NCI-H526 (cell line): ENCODE measurements at places on chromosomes 2 and 18.

DNA sequence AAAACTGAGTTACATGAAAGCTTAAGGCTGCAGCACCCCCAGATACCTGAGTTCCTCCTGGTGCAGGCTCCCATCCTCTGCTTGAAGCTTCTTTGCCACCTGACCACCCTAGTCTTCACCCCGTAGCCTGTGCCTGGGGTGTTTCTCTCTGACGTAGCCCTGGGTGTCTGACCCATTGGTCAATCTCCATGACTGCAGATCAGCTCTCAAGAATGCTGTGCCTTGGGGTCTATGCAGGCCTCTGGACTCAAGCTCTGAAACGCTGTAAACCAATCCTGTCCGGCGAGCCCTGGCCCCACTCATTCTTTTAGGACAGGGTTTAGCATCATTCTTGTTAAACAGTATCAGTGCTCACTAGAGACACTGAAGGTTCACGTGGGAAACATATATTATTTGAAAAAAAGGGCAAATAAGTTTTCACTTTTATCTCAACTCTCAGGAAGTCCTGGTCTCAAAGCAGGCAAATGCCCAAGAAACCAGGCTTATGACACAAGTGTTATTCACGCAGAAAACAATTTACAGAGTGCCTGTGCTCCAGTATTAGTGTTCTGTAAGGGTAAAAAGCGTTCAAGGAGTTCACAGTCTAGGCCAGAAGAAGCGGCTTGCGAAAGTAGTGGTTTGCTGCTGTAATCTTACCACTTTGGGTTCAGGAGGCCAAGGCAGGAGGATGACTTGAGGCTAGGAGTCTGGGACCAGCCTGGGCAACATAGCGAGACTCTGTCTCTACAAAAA lies 22.8 kb upstream of the PPP4R1 start:
- no peak for DNase-seq

DNA sequence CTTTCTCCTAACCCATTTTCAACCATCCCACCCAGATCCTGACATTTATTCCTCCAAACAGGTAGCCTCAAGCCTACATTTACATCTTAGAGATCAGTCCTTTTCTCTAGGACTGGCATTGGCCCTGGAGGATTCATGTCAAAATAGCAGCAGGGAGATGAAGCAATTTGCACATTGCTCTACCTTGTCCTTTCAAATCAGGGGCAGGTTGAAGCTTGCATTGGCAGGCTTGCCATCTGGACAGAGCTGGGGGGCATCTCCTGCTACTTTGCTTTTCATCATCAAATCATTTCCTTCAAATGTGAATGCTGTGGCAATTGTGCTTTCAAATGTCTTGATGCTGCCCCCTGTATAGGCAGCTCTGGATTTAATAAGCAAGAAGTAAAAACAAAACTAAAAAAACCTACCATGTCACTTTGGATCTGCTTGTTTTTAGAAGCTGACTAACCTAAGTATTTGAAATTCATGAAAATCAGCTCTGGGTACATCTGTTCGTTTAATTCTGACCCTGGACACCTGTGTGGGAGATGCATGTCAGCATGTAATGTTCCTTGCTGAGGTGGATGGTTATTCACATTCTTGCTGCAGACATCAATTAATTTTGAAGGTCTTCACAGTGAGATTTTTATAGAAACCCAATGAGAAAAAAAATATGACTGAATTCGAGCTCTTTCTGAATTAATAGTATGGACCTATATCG lies 47.9 kb downstream of the KIF5C start:
- peak; percentile 75 for DNase-seq

- no peak for DNase-seq
These were observed 95.2 kb upstream of the BOD1L2 start for GRCh38 chr18:57051657-57052044.

- DNase-seq, result no peak
These were observed 43.5 kb downstream of the ARMC9 start for GRCh38 chr2:231241755-231242507.

DNA sequence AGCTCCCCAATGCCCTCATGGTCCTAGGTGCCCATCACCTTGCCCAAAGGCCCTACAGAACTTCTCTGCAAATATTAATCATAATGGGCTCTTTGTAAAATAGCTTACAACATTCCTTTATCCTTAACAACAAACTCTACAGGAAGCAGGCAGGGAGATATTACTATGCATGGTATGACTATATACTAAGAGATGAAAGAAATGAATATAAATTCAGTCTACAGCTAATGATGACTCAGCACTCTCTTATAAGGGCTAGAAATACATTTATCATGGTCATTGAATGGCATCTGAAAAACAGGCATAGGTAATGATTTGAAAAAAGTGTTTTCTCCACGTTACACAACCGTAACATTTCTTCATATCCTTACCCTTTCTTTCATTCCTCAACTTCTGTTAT lies 254.8 kb upstream of the DSEL start:
- no peak for DNase-seq

- DNase-seq, result no peak
These were observed 79.5 kb downstream of the ARMC9 start for GRCh38 chr2:231277962-231278361.

DNA sequence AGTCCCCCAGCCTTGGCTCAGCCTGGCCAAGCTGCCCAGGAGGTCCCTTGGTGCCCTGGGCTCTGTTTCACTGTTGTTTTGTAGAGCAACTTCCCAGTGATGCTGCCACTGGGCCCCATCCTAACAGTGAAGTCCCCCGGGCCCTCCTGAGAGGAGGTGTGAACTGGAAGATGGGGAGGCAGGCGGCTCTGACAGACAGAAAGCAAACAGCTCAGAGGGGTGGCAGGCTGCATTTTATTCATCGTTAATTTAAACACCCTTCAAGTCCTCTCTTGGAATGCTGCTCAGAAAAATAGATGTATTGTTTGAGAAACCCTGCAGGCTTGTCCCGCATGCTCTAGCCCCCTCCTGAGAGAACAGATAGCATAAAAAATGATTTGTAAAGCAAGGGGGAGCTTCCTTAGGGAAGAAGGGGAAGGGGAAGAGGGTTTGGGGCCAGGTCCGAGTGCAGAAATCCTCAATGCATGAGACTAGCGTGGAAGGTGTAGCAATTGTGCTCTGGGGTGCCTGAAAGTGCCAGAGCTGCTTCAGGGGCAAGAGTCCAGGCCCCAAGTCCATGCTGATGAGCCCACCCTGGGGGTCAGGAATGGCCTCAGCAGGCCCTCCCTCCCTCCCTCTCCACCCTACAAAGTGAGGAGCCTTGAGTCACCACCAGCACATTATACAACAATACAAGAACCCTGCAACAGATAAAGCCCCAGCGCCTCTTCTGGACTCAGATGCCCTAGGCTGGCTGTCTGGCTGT lies 113.6 kb downstream of the MSH2 start:
- DNase-seq, result no peak

- DNase-seq, result no peak
These were observed 127.0 kb upstream of the PKDCC start for GRCh38 chr2:41920812-41921211.
